ENCODE measurements at places on chromosomes 2 and 18.

- DNase-seq = no peak
Measured at GRCh38 chr18:55573386-55573785, 14.6 kb downstream of the TCF4 start.

DNA sequence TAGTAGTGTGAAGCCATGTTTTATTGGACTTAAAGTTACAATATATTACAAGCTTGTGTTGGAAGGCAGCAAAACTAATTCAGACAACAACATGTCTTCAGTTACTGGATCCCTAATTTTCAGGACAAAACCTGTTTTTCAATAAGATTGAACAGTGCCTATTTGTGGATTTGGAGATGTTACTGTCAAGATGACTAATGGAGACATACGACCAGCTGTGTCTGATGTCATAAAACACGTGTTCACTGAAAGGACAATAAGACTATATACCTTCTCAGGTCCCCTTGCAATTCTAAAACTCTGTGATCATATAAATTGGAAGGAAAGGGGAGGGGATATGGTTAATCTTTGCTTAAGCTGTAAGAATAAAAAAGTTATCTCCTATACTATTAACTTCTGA is 21.7 kb downstream of the METTL21A start:
- no peak for DNase-seq

- no peak for DNase-seq
Measured at GRCh38 chr2:73031095-73031678, 40.3 kb downstream of the SFXN5 start.

DNA sequence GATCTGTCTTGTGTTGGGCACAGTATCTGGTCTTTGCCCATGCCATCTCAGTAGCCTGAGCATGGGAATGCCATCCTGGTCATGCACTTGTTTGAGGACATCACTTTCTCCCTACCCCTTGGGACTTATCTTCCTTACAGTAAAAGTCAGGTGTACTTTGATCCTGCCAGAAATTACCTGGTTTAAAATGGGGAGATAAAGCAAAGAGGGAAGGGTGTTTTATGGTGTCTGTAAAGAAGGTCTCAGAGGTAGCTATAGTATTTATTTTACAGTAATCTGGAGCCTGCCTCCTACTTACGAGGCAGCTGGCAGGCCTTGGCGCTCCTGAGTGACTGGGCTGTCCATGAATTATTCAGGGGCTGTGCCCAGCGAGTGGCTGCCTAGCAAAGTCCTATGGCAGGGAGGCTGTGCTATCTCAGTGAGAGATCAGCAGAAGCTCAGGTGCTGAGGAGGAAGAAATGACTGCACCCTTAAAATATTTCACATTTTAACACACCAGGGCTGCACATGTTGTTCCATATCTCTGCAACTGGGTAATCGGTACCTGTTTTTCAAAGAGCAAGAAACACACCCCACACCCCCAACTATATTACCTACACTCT is 93.9 kb downstream of the SPTBN1 start:
- no peak for DNase-seq

DNA sequence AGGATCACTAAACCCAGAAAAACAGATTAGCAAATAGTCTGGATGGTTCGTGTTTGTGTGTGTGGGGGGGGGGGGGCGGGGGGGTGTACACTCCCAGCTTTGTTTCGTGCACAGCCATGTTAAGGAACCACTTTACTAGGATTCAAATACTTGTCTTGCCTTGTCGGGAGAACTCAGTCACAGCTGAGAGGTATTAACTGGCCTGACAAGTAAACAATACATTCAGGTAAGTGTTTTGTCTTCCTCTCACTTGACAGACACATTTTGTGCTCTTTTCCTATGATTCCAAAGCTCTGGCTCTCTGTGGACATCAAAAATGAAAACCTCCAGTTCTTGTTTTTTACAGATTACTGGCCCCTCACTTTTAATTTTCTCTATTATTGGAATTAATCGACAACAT is 173.5 kb downstream of the LRP1B start:
- no peak for DNase-seq

DNA sequence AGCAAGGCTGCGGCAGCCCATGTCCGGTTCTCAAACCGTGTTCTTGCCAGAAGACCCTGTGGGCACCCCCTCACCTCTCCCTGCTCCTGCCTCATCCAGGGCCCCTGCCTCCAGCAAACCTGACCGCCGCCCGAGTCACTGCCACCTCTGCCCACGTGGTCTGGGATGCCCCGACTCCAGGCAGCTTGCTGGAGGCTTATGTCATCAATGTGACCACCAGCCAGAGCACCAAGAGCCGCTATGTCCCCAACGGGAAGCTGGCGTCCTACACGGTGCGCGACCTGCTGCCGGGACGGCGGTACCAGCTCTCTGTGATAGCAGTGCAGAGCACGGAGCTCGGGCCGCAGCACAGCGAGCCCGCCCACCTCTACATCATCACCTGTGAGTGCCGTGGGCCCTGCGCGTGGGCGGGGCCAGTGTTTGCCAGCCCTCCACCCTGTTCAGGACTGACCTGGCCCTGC is 32.2 kb downstream of the MTERF4 start:
- DNase-seq = peak; percentile 58

DNA sequence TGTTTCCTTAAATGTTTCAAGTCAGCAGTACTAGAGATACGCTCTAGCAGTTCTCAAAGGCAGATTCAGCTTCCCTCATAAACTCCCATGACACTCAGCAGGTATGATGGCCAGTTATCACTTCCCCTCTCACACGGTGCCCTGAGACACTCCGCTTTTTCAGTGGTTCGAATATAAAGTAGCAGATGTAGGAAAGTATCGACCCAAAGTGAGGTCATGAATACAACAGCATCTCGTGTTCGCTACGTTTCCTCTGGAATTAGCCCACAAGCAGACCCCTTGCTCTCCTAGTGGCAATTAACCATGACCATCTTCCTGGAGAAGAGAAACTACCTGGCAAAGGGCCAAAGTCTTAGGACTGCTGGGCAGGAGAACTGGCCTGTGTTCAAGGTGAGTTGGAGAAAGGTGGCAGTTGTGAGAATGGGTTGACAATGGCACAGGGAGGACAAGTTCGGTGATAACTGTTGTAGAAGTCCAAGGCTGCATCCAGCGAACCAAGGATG is 9.3 kb upstream of the AGBL5 start:
- DNase-seq = no peak

GRCh38 chr2:228447266-228447915 is 265.9 kb upstream of the SPHKAP start:
- no peak for DNase-seq

GRCh38 chr2:138974651-138975050 is 194.5 kb upstream of the NXPH2 start:
- no peak for DNase-seq
